ENCODE measurements at places on chromosomes 3 and 15.

GRCh38 chr3:111750278-111750884, 108.7 kb upstream of the PHLDB2 start:
- no peak for DNase-seq

- DNase-seq, result no peak
These were observed 8.7 kb upstream of the RFX7 start for GRCh38 chr15:56252386-56252785.

- no peak for DNase-seq
These were observed 17.7 kb upstream of the PRR20G start for GRCh38 chr3:127305499-127306060.

DNA sequence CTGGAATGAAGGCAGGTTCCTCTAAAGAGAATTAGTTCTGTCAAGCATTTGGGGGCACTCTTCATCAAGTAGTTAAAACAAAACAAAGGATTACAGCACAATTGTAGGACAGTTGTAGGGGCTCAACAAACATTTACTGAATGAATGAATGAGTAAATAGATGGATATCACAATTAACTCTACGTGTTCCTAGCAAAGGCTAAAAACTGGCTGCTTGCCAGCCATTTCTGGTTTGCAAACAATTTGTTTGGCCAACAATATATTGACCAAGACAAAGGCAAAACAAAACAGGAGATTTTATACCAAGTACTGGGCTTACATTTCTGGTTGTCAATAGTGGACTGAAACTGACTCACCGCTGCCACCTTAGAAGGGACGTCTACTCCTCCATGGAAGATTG, 116.8 kb downstream of the ZNF280D start:
- DNase-seq, result no peak

DNA sequence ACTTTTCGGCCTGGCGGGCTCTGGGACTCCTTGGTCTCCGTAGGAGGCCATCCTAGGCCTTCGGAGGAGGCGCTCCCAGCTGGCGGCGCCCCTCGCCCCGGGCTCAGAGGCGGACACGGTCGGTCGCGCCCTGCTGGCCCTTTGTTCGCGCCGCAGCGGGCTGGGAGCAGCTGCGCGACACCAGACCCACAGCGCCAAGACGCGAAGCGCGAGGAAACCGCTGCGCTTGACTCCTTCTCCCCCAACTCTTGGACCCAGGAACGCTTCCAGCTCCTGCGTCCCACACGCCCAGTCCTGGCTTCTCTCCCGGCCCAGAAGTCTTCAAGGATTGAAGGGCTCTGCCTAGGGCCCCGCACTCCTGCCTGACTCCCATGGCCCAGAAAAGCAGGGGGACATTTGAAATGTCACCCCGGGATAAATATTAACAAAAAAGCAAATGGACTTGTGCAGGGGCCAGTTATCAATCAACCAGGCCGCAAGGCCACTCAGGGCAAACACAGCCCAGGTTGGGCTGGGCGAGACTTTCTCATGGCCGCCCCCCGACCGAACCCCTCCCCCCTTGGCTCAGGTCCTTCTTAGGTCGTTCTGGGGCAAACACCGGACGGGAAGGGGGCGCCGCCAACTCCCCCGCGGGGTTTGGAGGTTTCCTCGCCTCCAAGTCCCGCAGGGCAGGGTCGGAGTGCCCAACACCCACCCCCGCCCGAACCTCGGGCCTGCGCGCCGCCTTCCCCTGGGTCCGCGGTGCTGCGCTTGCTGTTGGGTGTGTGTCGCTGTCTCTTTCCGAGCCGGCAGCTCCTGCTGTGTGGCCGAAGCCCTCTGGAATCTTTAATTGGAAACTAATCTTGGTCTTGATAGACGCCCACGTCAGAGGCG, 5.1 kb downstream of the ONECUT1 start:
- no peak for DNase-seq

DNA sequence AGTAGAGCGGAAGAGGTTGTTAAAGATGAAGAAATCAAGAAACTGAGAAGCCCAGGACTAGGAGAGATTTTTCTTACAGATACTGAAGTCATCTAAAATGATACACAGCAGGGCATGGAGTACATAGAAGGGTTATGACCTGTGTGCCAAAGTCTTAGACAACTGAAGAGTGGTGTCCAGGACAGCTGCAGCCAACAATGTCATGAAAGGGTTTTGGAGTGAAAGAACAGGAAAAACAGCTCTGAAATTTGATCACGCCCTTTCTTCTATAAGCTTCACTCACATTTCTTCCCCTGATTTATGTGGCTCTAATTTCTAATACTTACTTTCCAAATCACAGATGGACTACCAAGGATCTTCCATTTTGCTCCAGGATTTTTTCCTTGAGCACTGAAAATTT, 3.0 kb downstream of the CFAP20DC start:
- DNase-seq, result no peak

GRCh38 chr3:122758877-122759560, 34.6 kb downstream of the HSPBAP1 start:
- no peak for DNase-seq

- no peak for DNase-seq
These were observed 26.4 kb downstream of the MFN1 start for GRCh38 chr3:179373938-179374337.

DNA sequence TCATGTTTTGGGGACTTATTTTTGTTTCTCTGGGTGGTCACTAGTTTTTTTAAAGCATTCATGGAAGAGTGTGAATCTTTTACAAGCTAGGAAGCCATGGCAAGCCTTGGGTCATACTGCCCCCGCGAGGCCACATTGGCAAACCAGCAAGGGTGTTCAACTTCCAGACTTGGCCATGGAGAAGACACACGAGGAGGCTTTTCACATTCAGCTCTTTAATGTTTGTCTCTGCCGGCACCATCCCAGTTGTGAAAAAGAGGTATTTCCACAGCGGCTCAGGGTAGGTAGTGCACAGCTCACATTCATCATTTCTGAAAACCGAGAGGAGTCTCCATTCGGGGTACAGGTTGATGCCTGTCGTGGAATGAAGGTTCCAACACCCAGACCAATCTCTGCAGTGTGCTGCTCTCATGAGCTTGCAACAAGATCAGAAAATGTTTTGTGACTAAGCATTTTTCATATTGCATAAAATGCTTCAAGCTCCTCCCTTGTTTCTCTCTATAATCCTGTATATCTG, 7.7 kb downstream of the CCR5 start:
- DNase-seq, result no peak

DNA sequence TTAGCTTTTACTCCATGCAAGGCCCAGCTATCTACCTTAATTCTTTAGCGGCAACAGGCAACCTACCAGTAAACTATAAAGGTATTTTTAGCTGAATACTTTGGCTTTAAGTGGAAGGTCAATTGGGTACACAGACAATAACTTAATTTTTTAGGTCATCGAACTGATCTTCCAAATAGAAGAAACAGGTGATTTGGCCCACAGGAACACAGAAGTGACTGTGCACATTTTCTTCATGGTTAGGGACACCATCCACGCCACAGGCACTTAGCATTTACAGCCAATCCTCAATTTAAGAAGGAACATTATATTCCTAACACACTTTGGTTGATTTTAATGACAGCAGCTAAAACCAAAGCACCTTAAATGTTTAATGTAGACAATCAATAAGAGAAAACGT, 1.9 kb downstream of the ARPP19 start:
- no peak for DNase-seq

GRCh38 chr3:13073326-13074005, at the start of gene IQSEC1:
Gene IQSEC1 (minus strand): TSS chr3:13073429. CDS start chr3:13073014, 415 bp downstream.
- peak; percentile 35 for DNase-seq

DNA sequence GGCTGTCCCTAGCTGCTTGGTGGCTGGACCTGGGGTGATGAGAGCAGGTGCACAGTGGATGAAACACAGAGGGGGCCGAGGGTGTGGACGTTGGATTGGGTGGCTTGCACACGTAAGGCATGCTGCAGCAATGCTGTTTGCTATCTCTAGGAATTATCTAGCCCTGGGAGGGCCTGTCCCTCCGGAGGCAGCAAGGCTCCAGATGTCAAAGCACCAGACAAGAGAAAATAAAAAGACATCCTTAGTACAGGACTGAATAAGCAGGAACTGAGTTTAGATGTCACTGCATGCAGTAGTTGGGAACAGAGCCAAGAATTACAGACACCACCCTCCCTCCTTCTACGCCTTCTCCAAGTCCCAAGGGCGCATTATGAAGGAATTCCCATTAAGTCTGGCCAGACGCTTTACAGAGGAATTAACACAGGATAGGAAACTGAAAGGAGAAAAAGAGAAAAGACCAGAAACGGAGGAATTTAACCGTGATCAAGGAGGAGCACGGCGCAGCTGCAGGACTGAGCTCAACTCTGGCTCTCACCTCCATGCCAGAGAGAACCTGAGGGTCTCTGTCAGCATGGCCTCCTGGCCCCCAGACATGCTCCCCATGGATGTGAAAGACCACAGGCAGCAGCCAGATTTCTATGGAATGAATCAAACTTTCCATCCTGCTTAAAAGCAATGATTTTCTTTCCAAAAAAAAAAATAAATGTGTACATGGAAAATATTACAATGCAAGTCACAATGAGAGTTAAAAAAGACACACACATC, 13.8 kb downstream of the ATP10A start:
- no peak for DNase-seq
